ENCODE measurements at places on chromosomes 11 and 22.

- no peak for DNase-seq
Observed at GRCh38 chr22:42883121-42883520, 26.0 kb upstream of the ARFGAP3 start.

DNA sequence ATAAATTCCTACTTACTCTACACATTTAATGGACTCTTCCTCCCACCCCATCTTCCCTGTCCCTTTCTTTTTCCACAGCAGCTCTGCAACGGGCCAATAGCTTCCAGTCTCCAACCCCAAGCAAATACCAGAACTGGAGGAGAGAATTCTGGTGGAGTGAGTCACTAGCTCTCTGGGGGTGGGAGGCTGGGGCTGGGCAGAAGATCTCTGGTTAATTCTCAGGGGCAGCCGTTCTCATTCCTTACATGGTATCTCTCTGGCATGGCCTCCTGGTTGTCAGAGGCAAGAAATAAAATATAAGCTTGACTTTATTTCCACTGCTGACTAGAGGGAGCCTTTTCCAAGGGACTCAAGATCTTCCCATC, 90.4 kb upstream of the PARVA start:
- DNase-seq, result peak; percentile 96

GRCh38 chr11:1451781-1452470, 34.7 kb downstream of the MOB2 start:
- no peak for DNase-seq

DNA sequence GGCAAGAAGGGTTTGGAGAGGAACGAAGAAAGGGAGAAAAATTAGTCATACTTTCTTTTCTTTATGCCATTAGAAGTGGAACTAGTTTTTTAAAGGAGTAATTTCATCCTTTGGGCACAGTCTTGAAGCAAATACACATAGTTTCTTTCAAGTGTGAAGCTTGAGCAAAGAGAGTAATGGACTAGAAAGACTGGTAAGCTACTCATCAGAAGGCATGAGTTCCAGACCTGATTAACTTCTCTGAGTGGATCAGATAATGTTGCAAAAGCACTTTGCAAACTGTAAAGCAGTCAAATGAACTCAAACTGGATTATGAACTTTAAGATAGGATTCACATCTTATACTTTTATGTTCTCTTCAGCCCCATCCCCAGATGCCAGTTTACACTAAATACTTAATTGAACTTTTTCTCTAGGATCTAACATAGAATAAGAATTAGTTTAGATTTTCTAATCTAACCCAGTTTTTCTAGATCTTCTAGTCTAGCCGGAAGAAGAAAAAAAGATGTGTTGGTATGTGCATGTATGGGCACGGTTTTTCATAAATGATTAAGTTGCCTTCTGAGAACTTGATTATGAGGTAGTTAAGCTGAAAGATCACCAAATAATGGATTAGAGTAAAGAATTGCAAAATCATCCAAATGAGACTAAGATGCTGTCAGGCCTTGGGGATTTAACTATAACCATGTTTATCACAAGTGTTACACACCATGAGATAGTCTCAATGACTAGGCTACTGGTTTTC, 2.5 kb downstream of the DDIAS start:
- DNase-seq, result no peak

- no peak for DNase-seq
Observed at GRCh38 chr11:116219171-116219635, 553.6 kb downstream of the BUD13 start.

All from cardiac fibroblast (primary cell).